Regular cardiac myocyte (primary cell): ENCODE measurements at places on chromosomes 2 and 18. TPM values are rescaled to one million over a fixed set of nuclear protein-coding genes. Genes with fewer than 3 reads are reported as not detected.

The MC5R gene
- under 0.01 TPM in 1 of 2 replicates, not detected in the other for total RNA-seq

The NOSTRIN gene
- 0.19 and 1.4 TPM in 2 replicates for total RNA-seq

The CFAP65 gene
- total RNA-seq = not detected in 2 replicates

The BOLL gene
- not detected in 2 replicates for total RNA-seq

The ACTG2 gene
- under 0.01 and 0.19 TPM in 2 replicates for total RNA-seq

The NYAP2 gene
- not detected in 2 replicates for total RNA-seq

The EPAS1 gene
- total RNA-seq = 56.9 and 200 TPM in 2 replicates

The CXCR2 gene
- total RNA-seq = not detected in 2 replicates

The CCDC148 gene
- total RNA-seq = 0.77 and 2.0 TPM in 2 replicates

The STARD6 gene
- 0.28 TPM in 1 of 2 replicates, not detected in the other for total RNA-seq

The MARCHF4 gene
- total RNA-seq = 1.1 and 3.3 TPM in 2 replicates

The FAM110C gene
- under 0.01 and 1.4 TPM in 2 replicates for total RNA-seq

The OSGEPL1 gene
- total RNA-seq = 10.7 TPM in 2 replicates

The C1QL2 gene
- total RNA-seq = not detected in 2 replicates

The EFEMP1 gene
- total RNA-seq = 616 and 2,583 TPM in 2 replicates

The LOXHD1 gene
- total RNA-seq = not detected in 2 replicates

The TTC27 gene
- 29.9 and 39.7 TPM in 2 replicates for total RNA-seq

The NPPC gene
- total RNA-seq = not detected in 2 replicates

The ACVR1C gene
- 0.58 and 0.85 TPM in 2 replicates for total RNA-seq

The KLHL30 gene
- total RNA-seq = 1.7 and 9.9 TPM in 2 replicates

The SERPINB7 gene
- 0.28 and 0.38 TPM in 2 replicates for total RNA-seq

The SERPINB12 gene
- total RNA-seq = not detected in 2 replicates

The RESP18 gene
- total RNA-seq = not detected in 2 replicates

The MIB1 gene
- 64.6 and 83.2 TPM in 2 replicates for total RNA-seq

The GALNT14 gene
- 0.85 and 1.7 TPM in 2 replicates for total RNA-seq

The SLC14A1 gene
- 29.5 and 32.1 TPM in 2 replicates for total RNA-seq

The LDAH gene
- total RNA-seq = 15.7 and 20.3 TPM in 2 replicates

The KCTD1 gene
- total RNA-seq = 9.0 and 11.9 TPM in 2 replicates

The IMPA2 gene
- 7.1 and 9.0 TPM in 2 replicates for total RNA-seq

The UGT1A4 gene
- total RNA-seq = 0.28 TPM in 1 of 2 replicates, not detected in the other

The SEMA4C gene
- total RNA-seq = 15.8 and 24.7 TPM in 2 replicates

The SMCHD1 gene
- total RNA-seq = 70.8 and 72.9 TPM in 2 replicates

The GKN1 gene
- total RNA-seq = not detected in 2 replicates

The RAMP1 gene
- 0.77 and 3.1 TPM in 2 replicates for total RNA-seq

The PJVK gene
- 0.77 and 1.7 TPM in 2 replicates for total RNA-seq

The GPR45 gene
- total RNA-seq = not detected in 2 replicates

The ASPRV1 gene
- under 0.01 and 0.56 TPM in 2 replicates for total RNA-seq

The ZNF514 gene
- total RNA-seq = 8.8 and 18.3 TPM in 2 replicates

The ALKAL2 gene
- under 0.01 TPM in 1 of 2 replicates, not detected in the other for total RNA-seq

The BMPR2 gene
- total RNA-seq = 17.8 and 18.3 TPM in 2 replicates

The DYNAP gene
- not detected in 2 replicates for total RNA-seq

The ALPI gene
- not detected in 2 replicates for total RNA-seq

The APCDD1 gene
- total RNA-seq = 0.19 TPM in 1 of 2 replicates, not detected in the other

The TTN gene
- total RNA-seq = 0.85 and 1.2 TPM in 2 replicates

The KIF5C gene
- total RNA-seq = 0.28 and 0.38 TPM in 2 replicates

The ARHGAP25 gene
- 3.4 and 5.6 TPM in 2 replicates for total RNA-seq

The TEKT4 gene
- not detected in 2 replicates for total RNA-seq

The REG1B gene
- not detected in 2 replicates for total RNA-seq

The VAPA gene
- total RNA-seq = 278 and 307 TPM in 2 replicates

The ADAM23 gene
- total RNA-seq = 3.9 and 4.4 TPM in 2 replicates

The FOXD4L1 gene
- 0.19 and 0.28 TPM in 2 replicates for total RNA-seq

The TPO gene
- not detected in 2 replicates for total RNA-seq

The GCKR gene
- total RNA-seq = 1.1 and 1.9 TPM in 2 replicates
